ENCODE measurements at places on chromosomes 4 and X.

- no peak for DNase-seq
Measured at GRCh38 chrX:35015621-35016020, 73.0 kb downstream of the FAM47B start.

- no peak for DNase-seq
Measured at GRCh38 chr4:145034727-145035211, 63.2 kb downstream of the ANAPC10 start.

DNA sequence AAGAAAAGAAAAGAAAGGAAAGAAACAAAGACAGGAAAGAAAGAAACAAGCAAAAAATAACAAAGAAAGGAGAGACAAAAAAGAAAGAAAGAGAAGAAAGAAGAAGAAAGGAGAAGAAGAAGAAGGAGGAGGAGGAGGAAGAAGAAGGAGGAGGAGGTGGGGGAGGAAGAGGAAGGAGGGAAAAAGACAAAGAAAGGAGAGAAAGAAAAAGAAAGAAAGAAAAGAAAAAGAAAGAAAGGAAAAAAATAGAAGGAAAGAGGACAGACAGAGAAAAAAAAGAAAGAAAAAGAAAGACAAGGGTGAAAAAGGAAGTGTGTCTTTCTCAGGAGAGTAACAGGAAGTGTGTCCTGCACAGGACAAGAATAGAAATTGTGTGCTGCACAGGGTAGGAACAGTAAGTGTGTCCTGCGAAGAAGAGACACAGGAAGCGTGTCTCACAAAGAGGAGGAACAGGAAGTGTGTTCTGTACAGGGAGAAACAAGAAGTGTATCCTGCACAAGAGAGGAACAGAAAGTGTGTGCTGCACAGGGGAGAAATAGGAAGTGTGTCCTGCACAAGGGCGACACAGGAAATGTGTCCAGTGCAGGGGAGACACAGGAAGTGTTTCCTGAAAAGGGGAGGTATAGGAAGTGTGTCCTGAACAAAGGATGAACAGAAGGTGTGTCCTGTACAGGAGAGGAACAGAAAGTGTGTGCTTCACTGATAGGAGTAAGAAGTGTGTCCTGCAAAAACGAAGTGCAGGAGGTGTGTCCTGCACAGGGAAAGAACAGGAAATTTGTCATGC, 101.2 kb downstream of the ARSF start:
- no peak for DNase-seq

GRCh38 chr4:56653461-56654237, 27.4 kb downstream of the HOPX start:
- DNase-seq, result no peak

Measured in activated CD4-positive, alpha-beta T cell treated with anti-CD3 and anti-CD28 coated beads, Interleukin-2, amount 50 U/mL, for 4 hours (primary cell).